Dermis microvascular lymphatic vessel endothelial cell (primary cell): ENCODE measurements at places on chromosomes 12 and 14.

DNA sequence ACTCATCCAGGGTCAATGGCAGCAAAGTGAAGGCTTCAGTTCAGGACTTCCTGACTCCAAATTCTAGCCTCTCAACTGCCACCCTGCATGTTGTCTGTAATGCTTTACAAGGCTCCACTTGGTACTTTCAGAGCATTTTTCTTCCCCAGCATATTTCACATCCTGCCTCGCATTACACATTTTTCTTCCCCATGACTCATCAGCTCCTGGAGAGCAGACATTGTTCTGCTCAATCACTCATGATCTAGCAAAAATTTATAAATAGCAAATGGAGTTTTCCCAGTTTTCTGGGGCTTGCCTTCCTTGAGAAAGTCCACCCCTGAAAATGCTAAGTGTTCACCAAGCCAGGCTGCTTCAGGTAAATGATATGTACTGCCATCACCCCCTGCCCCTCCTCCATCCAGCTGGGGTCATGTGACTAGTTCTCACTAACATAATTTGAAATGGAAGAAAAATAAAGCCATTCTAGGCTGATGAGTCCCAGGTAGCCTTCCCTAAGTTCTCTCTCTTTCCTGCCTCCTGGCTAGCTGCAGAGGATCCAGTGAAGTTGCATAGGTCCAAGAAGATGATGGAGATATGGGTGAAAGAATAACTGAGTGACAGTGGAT is 69.4 kb downstream of the ARMH4 start:
- peak; percentile 82 for DNase-seq

DNA sequence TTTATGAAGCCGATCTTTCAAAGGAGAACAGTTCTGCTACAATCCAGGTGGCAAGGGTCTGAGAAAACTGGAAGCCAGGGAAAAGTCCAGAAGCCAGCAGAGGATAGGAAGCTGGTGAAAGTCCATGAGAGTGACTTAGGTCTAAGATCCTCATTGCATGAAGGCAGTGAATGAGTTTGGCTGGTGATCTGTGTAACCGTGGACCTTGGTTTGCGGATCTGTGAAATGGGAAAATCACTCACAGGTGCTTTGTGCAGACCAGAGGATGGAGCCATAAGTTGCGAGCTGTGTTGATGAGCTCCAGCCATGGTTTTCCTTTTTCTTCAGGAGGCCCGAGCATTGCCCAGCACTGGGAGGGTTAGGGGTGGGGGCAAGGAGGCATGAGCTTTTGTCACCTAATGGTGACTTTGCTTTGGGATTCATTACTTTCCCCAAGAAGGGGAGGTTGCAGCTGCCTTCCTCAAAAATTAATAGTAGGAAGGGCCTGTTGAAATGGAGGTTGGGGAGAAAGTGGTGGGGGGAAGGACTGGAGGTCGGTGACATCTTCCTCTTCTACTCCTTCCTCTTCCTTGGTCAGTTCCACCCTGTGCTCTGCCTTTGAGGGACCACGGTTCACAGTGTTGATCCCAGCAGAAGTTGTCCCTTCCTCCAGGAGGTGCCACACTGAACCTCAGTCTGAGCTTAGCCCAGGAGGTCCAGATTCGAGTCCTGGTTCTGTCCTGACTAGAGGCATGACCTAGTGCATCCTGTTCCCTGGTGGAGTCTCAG is 20.3 kb upstream of the SERPINA6 start:
- no peak for DNase-seq

DNA sequence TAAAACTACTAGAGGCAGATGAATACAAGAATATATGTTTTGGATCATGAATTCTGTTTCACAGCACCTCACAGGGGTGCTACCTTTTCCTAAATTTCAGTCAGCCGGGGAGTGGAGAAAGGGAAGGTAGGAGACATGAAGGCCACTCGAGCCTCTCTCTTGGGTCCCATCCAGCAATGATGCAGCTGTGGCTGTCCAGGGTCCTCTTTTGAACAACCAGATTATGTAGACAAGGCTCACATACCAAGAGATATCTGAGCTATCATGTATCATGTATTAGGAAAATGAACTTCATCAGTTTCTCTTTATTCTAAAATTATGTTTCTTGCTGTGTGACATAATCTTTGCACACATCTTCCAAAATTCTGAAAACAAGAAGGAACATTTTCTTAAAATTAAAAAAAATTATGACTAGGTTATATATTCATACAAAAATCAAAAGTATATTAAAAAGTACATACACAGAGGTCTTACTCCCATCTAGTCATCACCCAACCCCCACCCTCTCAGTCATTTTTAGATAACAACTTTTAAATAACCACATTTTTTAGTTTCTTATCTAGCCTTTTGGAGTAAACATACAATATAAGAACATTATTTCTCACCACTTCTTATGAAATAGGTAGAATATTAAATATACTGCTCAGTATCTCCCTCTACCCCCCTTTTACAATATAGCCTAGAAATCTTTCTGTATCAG is 88.7 kb downstream of the ACADS start:
- no peak for DNase-seq

GRCh38 chr14:99101855-99102461 is 170.0 kb downstream of the BCL11B start:
- no peak for DNase-seq

DNA sequence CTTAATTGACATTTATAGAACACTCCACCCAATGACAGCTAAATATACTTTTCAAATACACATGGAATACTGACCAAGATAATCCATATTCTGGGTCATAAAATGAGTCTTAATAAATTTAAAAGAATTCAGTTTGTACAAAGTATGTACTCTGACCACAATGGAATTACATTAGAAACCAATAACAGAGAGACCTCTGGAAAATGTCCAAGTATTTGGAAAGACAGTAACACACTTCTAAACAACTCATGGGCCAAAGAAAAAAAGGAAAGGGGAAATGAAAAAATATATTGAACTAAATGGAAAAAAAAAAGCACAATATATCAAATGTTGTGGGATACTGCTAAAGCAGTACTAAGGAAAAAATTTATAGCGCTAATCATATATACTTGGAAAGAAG is 52.0 kb downstream of the CRACR2A start:
- no peak for DNase-seq

DNA sequence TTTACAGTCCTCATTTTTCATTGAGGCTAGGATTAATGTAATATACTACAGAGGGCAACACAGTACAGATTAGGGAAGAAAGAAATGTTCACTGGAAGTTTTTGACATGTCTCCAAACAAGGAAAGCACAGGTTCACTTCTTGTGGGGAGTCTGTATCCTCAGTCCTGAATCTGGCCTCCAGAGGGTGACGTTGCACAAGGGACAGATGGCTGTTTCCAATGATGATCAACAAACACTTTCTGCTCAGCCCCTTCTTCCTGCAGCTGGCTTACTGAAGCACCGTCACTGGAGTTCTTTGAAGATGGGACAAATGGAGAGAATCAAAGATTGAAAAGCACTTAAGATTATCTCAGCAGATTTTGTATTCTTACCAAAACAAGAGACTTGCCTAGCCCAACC is 123.3 kb upstream of the OR4E1 start:
- DNase-seq = peak; percentile 15

DNA sequence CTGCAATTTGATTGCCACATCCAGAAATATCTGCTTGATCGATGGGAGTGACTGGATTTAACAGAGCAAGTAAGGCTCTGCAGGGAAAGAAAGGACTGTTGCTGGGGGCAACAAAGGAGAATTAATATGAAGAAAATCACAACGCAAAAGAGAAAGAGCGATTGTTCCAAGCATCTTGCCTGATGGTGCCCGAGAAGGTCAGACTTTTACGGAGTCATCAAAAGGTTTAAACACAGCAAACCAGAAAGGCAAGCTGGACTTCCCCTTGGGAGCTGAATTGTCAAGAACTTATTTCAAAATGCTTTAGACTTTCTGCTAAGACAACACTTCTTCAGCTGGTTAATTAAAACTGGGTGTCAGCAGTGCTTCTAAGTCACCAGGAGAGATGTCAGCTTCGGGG is 791.5 kb downstream of the MED13L start:
- no peak for DNase-seq

DNA sequence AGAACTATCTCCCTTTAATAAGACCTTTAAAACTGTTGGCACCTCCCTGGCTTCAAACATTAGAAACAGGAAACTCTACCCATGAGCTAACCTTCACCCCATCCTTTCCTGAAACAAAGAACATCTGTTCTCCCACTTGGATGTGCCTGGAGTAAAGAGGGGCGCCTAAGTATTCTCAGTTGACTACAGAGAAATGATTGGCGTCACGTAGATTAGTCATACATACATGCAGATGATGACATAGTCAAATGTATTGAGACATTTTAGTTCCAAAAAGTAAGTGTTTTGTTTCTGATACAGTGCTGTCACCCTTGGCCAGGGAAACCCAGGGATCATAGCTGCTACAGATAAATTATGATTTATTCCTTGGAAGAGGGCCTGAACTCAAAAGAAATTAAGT is 260.0 kb upstream of the PLEKHG7 start:
- no peak for DNase-seq

- DNase-seq = no peak
These were observed 82.9 kb downstream of the RCOR1 start for GRCh38 chr14:102675396-102675795.

DNA sequence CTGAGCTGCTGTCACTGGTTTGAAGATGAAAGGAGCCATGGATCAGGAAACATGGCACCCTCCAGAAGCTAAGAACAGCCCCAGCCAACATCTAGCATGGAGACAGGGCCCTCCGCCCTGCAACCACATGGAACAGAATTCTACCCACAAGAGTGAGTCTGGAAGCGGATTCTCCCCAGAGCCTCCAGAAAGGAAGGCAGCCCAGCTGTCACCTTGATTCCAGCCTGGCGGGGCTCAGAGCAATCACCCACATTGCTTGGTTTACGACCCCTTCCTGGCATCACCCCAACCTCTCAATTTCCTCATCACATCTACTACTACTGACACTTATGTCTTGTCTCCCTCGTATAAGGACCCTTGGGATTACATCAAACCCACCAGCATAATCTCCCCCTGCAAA is 38.5 kb downstream of the OAS2 start:
- no peak for DNase-seq

GRCh38 chr12:53182903-53183302 is 2.2 kb upstream of the CSAD start:
- no peak for DNase-seq

DNA sequence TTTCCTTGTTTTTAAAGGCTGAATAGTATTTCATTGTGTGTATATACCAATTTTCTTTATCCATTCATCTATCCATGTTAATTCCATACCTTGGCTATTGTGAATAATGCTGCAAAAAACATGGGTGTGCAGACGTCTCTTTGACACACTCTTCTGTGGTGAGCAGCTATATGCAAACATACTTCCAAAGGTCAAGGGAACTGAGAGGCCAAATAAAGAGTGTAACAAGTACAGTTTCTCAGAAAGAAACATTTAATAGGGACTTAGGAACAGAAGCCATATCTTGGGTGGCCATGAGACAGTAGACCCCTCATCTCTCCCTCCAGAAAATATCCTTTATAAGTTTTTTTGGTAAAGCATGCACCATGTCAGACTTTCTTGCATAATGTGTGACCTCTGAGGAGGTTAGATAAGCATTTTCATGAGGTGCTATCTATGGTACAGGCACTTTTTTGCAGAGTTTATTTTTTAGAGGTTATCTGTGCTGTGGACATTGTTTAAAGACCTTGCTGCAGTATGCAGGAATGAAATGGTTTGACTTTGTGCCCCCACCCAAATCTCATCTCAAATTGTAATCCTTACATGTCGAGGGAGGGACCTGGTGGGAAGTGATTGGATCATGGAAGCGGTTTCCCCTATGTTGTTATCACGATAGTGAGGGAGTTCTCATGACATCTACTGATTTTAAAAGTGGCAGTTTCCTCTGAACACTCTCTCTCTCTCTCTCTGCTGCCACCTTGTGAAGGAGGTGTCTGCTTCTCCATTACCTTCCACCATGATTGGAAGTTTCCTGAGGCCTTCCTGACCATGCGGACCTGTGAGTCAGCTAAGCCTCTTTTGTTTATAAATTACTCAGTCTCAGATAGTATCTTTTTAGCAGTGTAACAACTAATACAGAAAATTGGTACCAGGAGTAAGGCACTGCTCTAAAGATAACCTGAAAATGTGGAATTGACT is 1202.3 kb downstream of the GALC start:
- DNase-seq = no peak

DNA sequence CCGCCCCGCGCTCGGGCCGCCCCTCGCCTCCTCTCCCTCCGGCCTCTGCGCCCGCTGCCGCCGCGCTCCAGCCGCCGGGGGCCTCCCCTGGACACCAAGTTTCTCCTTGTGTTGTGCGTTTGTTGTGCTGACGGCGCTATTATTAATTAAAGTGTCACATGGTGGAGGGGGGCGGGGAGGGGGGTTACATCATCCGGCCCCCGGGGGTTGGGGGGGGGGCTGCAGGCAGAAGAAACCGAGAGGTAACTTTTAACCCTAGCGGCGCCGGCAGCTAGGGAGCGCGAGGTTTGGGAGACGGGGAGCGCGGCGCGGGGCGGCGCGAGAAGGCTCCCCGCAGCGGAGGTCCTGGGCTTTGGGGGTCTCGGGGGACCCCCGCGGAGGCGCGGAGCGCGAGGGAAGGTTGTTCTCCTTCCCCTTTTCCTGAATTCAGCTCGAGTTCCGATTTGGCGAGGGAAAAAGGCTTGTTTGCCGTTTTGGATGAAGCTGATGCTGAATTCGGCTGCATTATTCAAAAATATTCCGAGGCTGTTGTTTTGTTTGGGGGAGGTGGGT is at the start of gene HRK:
TSS of gene HRK (minus strand) at position 117 of the 552 bp plus-strand sequence. CDS start 134 bp downstream, outside the sequence.
- DNase-seq = no peak

DNA sequence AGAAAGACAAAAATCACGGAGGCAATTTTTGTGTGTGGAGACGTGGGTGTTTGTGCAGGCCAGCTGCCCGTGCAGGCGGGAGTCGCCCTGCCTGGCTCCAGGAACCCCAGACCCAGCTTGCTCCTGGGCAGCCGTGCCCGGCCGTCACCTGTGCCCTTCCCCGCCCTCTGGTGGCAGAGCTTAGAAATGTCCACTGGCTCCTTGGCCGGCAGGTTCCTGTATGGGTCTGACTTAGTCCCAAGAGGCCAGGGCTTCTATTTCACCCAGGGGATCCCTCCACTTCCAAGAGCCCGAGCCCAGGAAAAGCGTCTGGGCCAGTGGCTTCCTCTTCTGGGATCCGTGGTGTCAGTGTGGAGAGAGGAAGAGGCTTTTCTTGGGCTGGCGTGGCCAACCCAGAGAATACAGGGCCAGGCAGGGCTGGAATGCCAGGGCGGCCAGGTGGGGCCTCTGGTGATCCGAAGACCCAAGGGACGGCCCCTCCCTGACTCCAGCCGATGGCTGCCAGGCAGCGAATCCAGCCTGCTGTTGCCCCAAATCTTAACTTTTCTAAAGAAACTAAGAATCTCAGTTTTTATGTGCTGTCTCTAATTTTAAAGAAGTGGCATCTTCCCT is 120.9 kb downstream of the TMEM132C start:
- DNase-seq = no peak

DNA sequence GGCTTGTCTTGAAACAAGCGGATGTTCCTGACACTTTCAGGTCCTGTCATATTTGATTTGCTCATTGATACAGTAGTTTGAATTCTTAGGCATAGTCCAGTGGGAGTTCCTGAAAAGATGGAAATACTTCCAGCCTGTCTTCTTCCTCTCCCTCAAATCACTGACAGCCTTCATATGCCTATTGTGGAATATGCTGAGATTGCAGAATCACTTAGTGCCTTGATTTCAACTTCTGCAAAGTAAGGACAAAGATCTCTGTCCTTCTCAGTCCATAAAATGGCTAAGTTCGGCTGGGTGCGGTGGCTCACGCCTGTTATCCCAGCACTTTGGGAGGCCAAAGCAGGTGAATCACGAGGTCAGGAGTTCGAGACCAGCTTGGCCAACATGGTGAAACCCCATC is 6.7 kb upstream of the PYGL start:
- DNase-seq = no peak

- peak; percentile 52 for DNase-seq
These were observed 23.8 kb upstream of the PWP1 start for GRCh38 chr12:107661830-107662229.

- no peak for DNase-seq
These were observed 136.8 kb downstream of the ANKS1B start for GRCh38 chr12:99847936-99848335.
